ENCODE measurements at places on chromosomes 1 and 21. TPM values are rescaled to one million over a fixed set of nuclear protein-coding genes. Genes with fewer than 3 reads are reported as not detected.

- no peak overlapping the region for H3K27ac ChIP-seq
- no peaks in the 10 kb centered on the region for H3K4me1 ChIP-seq
- no peak overlapping the region for H3K4me3 ChIP-seq
- no peaks in the 10 kb centered on the region for H3K36me3 ChIP-seq
- H3K27me3 ChIP-seq, result no peaks in the 10 kb centered on the region
Observed at GRCh38 chr1:168726719-168727118, 2.3 kb downstream of the DPT start.

DNA sequence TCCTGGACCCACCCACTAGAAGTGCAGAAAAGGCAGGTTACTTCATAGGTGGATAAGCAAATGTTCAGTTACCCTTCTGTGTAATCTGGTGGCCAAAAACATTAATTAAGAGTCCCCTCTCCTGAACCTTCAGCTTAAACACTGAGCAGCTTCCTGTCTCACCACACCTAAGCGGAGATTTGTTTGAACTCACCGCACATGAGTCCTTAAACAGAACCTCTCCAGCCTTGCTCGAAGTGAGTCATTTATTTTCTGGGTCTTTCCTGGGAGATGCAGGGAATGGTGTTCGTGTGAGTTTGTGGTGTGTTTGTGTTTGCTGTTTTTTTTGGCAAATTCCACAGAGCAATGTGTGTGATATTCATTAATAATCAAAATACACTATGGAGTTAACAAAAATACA lies 7.6 kb upstream of the FNBP1L start:
- H3K4me3 ChIP-seq, result no peak overlapping the region
- H3K36me3 ChIP-seq, result no peaks in the 10 kb centered on the region
- H3K27ac ChIP-seq, result no peak overlapping the region
- DNase-seq, result no peak

- no peak overlapping the region for H3K27ac ChIP-seq
- H3K4me1 ChIP-seq, result no peaks in the 10 kb centered on the region
- DNase-seq, result peak; percentile 79
- no peak overlapping the region for H3K4me3 ChIP-seq
- no peaks in the 10 kb centered on the region for H3K36me3 ChIP-seq
Observed at GRCh38 chr1:201559679-201560162, 20.8 kb downstream of the NAV1 start.

- no peak overlapping the region for H3K4me3 ChIP-seq
- no peak overlapping the region for H3K27ac ChIP-seq
- peaks cover 15% of the 10 kb centered on the region for H3K4me1 ChIP-seq
- no peaks in the 10 kb centered on the region for H3K27me3 ChIP-seq
- peaks cover 2% of the 10 kb centered on the region for H3K36me3 ChIP-seq
Observed at GRCh38 chr1:161866241-161866640, 100.1 kb downstream of the ATF6 start.

DNA sequence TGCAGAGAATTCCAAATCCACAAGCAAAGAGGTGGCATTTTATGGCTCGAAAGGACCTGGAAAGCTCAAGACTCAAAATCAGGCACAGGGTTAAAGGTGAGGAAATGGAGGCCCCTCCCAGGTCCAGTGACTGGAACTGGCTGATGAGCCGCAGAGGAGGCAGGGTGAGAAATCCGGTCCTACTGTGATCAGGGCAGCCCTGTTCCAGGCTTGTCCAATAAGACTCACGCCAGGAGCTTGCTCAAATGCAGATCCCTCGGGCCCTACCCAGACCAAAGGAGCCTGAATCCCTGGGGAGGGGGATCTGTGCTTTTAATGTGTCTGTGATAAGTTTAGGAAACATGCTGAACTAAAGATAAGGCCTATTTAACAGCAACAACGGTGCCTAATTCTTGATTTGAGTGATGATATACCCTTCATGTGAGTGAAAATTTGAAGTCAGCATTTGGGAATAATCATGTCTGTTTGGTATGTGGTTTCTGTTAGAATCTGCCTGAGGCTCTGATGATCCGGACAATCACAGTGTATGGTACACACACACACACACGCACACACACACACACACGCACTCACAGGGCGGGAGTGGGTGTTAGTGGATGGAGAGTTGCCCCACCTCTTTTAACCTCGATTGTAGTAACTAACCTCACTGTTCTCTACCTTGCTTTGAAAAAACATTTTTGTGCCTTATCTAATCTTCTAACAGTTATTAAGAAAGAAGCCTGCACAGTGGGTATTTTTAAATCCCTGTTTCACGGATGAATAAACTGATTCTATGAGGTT lies 54.1 kb upstream of the LYST start:
- DNase-seq, result no peak
- H3K4me3 ChIP-seq, result no peak overlapping the region
- H3K27ac ChIP-seq, result no peak overlapping the region
- no peaks in the 10 kb centered on the region for H3K27me3 ChIP-seq
- peaks cover 16% of the 10 kb centered on the region for H3K4me1 ChIP-seq

DNA sequence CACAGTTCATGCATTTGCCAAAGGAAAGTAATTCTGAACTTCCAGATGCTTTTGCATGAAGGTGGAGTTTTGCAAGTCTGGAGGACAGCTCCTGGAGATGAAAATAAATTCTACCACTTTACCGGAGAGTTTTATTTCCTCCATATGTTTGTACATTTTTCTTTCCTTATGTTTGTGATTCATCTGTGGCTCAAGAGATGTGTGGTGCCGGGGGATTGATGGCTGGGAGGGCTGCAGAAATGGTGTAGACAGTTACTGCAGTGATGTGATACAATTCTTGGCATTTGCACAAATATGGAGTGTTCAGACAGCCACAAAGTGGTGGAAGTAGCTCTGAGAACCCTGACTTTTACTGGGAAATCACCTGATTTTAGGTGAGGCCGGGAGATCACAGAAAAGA lies 58.5 kb upstream of the ASB17 start:
- no peaks in the 10 kb centered on the region for H3K4me1 ChIP-seq
- no peak overlapping the region for H3K4me3 ChIP-seq
- H3K27me3 ChIP-seq, result no peaks in the 10 kb centered on the region
- H3K36me3 ChIP-seq, result no peaks in the 10 kb centered on the region
- DNase-seq, result no peak

- peaks cover 8% of the 10 kb centered on the region for H3K4me1 ChIP-seq
- no peaks in the 10 kb centered on the region for H3K27me3 ChIP-seq
- no peak overlapping the region for H3K27ac ChIP-seq
Observed at GRCh38 chr21:33824156-33824941, 91.3 kb downstream of the ATP5PO start.

DNA sequence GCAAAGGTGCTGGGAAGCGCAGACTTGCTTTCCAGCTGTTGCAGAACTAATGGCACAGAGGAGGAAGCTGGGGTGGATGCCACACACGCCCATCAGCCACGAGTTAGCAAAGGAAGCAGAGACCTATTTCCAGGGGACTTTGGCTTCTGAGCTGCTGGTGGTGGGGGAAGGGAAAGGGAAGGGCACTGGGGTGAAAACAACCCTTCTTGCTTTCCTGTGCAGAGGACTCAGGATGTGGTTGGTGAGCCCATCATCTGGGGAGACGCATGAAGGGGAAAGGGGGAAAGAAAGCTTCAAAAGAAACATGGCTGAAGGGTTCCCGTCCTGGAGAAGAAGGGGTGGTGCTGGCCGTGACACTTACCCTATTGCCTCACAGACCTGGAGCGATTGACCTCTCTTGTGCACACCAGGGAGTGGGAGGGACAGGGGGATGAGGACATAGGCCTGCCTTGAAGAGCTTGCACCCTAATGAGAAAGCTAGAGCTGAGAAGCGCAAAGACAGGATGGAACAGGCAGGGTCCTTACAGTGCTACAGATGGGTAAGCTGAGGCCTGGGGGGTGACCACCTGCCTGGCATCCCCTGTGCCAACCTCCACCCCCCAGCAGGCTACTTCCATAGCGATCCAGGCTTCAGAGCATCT lies 140.8 kb upstream of the RAB4A start:
- no peaks in the 10 kb centered on the region for H3K4me1 ChIP-seq
- H3K36me3 ChIP-seq, result no peaks in the 10 kb centered on the region
- peaks cover 9% of the 10 kb centered on the region for H3K27me3 ChIP-seq
- DNase-seq, result no peak
- no peak overlapping the region for H3K27ac ChIP-seq
- no peak overlapping the region for H3K4me3 ChIP-seq

- no peak overlapping the region for H3K27ac ChIP-seq
- H3K4me3 ChIP-seq, result no peak overlapping the region
- no peaks in the 10 kb centered on the region for H3K36me3 ChIP-seq
Observed at GRCh38 chr1:113608399-113608798, 150.9 kb downstream of the PHTF1 start.

DNA sequence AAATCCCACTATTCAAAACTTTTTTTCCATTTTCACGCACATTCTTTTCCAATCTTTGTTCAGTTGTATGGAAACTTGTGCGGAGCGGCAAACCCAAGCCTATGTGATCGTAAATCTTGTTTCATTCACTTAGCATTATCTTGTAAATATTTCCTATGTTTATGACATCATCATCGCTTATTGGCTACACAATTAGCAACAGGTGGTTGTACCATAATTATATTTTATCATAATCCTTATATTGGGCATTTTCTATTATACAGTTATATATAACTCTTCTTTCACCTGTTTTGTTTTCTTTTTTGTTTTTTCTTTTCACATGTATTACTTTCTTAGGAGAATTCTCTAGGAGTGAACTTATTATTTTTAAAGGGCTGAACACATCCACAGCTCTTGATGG lies 65.4 kb downstream of the ZSCAN20 start:
- no peaks in the 10 kb centered on the region for H3K4me1 ChIP-seq
- H3K27me3 ChIP-seq, result no peaks in the 10 kb centered on the region
- H3K4me3 ChIP-seq, result no peak overlapping the region
- DNase-seq, result no peak
- H3K27ac ChIP-seq, result no peak overlapping the region

DNA sequence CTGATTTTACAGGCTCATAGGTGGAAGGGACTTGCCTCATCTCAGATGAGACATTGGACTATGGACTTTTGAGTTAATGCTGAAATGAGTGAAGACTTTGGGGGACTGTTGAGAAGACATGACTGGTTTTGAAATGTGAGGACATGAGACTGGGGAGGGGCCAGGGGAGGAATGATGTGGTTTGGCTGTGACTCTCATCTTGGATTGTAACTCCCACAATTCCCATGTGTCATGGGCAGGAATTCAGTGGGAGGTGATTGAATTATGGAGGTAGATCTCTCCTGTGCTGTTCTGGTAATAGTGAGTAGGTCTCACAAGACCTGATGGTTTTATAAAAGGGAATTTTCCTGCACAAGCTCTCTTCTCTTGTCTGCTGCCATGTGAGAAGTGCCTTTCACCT lies 20.8 kb downstream of the SCYL3 start:
- DNase-seq, result no peak
- no peaks in the 10 kb centered on the region for H3K4me1 ChIP-seq
- H3K36me3 ChIP-seq, result no peaks in the 10 kb centered on the region
- H3K27me3 ChIP-seq, result no peaks in the 10 kb centered on the region

DNA sequence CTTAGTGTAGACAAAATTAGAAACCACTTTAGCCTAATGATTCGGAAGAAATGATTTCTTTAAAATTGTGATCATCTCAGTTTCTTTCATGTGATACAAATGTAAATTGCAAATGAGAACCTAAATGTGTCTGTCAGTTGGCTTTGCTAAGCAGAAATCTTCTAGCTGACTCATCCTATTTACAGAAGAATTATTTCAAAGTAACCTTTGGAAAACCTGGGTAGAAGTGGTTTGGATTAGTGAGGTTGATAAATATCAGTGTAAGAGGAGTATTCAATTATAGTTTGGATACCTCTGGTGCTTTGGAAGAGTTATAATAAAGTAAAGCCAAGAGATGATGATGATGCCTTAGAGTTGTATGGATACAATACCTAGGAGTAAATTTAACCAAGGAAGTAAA lies 37.4 kb downstream of the CC2D1B start:
- H3K36me3 ChIP-seq, result no peaks in the 10 kb centered on the region
- no peak overlapping the region for H3K4me3 ChIP-seq
- H3K4me1 ChIP-seq, result no peaks in the 10 kb centered on the region
- DNase-seq, result no peak
- no peak overlapping the region for H3K27ac ChIP-seq

GRCh38 chr21:27418346-27418745 lies 451.5 kb upstream of the ADAMTS5 start:
- H3K4me3 ChIP-seq, result no peak overlapping the region
- no peak overlapping the region for H3K27ac ChIP-seq
- H3K27me3 ChIP-seq, result no peaks in the 10 kb centered on the region
- H3K4me1 ChIP-seq, result no peaks in the 10 kb centered on the region
- H3K36me3 ChIP-seq, result no peaks in the 10 kb centered on the region

DNA sequence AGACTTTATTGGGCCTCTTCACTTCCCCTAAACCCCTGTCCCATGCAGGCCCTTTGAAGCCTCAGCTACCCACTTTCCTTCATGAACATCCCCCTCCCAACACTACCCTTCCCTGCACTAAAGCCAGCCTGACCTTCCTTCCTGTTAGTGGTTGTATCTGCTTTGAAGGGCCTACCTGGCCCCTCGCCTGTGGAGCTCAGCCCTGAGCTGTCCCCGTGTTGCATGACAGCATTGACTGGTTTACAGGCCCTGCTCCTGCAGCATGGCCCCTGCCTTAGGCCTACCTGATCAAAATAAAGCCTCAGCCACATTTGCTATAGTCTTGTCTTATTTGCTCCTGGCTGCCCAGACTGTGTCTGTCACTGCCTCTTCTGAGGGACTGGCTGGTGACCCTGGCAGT lies 5.5 kb downstream of the GSTM4 start:
- no peaks in the 10 kb centered on the region for H3K27me3 ChIP-seq
- H3K27ac ChIP-seq, result no peak overlapping the region
- H3K36me3 ChIP-seq, result peaks cover 23% of the 10 kb centered on the region
- DNase-seq, result no peak
- H3K4me3 ChIP-seq, result no peak overlapping the region
- H3K4me1 ChIP-seq, result peaks cover 3% of the 10 kb centered on the region

DNA sequence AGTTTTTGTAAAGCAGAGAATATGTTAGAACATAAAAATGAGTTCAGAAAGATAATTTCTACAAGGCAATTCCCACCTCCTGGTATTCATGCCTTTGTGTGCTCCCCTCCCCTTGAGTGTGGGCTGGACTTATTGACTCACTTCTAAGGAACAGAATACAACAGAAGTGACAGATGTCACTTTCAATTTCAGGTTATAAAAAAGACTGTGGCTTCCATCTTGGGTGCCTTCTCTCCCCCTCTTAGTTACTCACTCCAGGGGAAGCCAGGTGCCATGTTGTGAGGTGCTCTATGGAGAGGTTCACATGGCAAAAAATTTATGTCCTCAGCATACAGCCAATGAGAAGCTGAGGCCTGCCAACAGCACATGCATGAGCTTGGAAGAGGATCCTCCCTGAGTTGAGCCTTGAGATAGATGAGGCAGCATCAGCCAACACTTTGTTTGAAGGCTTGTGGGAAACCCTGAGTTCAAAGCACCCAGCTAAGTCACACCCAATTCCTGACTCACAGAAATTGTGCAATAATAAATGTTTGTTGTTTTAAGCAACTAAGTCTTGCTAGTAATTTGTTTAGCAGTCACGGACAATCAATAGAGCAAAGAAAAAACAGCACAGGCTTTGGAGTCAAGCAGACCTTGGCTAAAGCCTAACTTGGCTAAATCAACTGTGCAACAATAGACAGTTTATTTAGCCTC lies 73.5 kb upstream of the NGF start:
- H3K4me3 ChIP-seq, result no peak overlapping the region
- H3K27ac ChIP-seq, result no peak overlapping the region
- no peaks in the 10 kb centered on the region for H3K4me1 ChIP-seq
- H3K36me3 ChIP-seq, result no peaks in the 10 kb centered on the region

LCE2C gene
- total RNA-seq, result not detected

RIPPLY3 gene
- total RNA-seq, result not detected

HPDL gene
- total RNA-seq, result 0.19 TPM

TSPAN2 gene
- total RNA-seq, result 1.4 TPM

KLF17 gene
- not detected for total RNA-seq

SFN gene
- total RNA-seq, result 0.41 TPM

POU3F1 gene
- total RNA-seq, result 6.9 TPM

OR2T11 gene
- not detected for total RNA-seq

TRABD2B gene
- total RNA-seq, result 3.3 TPM

PRRX1 gene
- total RNA-seq, result 11.8 TPM

LCE1A gene
- total RNA-seq, result not detected

LMX1A gene
- total RNA-seq, result not detected

HRNR gene
- not detected for total RNA-seq

RHBG gene
- total RNA-seq, result 1.4 TPM
